ENCODE measurements at places on chromosomes 13 and 19.

DNA sequence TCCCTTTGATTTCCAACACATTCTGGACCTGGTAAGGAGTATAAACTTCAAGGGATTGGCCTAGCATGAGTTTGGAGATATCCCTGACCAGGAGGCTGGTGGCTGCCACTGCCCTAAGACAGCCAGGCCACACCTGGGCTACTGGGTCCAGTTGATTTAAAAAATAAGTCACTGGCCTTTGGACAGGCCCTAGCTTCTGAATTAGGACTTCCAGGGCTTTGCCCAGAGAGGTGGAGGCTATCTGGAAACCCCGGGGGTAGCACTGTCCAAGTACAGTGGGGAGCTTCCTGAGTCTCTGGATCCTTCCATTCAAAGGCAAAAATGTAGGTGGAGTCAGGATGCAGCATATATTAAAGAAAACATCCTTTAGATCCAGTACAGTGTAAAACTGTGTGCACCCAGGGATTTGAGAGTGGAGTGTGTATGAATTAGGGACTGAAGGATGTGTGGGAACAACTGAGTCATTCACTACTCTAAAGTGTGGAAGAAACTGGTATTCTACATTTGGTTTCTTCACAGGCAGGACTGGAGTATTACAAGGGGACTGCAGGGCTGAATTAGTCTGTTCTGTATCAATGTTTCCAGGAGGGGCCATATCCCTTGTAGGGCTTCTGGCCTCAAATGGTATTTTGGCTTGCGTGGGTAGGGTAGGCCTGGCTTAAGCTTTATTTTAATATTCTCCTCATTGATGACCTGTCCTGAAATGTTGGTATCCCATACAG is 14.8 kb upstream of the FCGBP start:
- DNase-seq: no peak

DNA sequence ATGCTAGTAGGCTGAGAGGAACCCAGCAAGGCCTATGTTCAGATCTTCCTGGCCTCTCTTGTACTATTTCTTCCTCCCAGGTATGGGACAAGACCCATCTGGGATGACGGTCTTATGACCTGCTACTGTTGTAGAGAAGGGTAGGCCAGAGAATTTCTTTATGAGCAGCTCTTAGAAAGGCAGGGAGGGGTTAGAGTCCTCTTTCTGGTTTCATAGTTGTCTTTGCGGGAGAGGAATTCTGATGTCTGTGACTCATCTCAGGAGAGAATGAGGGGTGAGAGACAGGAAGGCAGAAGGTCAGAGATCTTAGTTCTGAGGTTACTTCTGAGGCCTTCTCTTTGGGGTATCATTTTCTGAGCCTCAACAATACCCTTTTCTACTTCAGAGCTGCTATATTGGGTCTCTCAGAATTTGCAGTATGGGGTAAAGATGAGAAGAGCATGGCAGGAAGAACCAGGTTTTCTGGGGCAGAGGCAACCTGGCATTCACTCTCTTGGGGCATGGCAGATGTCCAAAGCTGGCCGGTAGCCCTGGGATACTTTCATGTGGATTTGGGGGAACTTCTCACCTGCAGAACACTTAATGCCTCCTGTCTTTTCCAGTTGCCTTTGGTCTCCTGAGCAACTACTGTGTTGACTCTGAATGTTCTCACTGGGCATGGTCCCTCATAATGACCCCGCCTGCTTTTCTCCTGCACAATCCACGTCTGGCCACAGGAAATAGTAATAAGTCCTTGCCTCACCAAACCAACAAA is 154.4 kb downstream of the GGACT start:
- DNase-seq: no peak

DNA sequence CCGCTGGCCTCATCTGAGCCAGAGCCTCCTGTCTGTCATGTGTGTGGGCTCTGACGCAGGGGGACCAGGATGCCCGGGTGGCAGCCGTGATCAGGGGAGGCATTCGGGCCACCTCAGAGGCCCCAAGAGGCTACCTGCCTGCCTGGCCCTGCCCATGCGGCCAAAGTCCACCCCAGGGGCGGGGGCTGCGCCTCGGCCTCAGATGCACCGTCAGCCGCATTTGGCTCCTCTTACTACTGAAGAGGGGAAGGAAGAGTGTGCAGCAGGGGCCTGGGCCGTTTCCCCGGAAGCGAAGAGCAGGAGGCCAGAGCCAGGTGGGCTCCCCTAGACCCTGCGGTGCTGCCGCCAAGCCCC is 34.0 kb downstream of the C13orf46 start:
- no peak for DNase-seq

DNA sequence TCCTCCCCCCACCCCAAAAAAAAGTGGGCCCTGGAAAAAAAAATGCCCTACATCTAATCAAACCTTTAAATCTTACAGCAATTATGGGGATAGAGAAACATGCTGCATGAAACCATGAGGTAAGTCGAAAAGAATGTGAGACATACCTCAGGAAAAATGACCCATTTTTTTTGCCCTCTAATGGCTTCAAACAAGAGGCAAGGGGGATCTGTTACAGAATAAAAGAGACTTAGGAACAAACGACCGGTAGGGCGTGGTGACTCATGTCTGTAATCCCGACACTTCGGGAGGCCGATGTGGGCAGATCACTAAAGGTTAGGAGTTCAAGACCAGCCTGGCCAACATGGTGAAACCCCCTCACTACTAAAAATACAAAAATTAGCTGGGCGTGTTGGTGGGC is 8.4 kb downstream of the RGL3 start:
- DNase-seq: no peak

Data from T-cell (primary cell).